AG09309 (cell line): ENCODE measurements at places on chromosomes 4 and X.

GRCh38 chrX:17164941-17165340 is 210.1 kb upstream of the NHS start:
- DNase-seq: no peak

GRCh38 chr4:8414377-8414776 is 26.1 kb downstream of the ACOX3 start:
- DNase-seq: no peak

DNA sequence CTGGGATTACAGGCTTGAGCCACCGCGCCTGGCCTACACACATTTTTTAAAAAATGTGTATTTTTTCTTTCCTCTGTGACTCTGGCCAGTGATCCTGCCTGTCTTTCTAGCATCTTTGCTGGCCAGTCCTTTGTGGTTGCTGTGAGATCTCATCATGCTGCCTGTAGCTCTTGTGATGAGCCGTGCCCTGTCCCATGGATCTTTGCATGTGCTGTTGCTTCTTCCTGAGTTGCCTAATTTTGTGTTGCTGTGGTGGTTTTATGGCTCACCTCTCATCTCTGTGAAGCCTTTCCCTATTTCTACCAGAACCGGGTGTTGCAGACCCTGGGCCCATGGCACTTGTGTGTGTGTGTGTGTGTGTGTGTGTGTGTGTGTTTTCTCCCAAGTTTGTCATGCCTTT is 8.3 kb downstream of the NSD2 start:
- DNase-seq: no peak

- no peak for DNase-seq
Observed at GRCh38 chrX:140500441-140500840, 4.4 kb downstream of the SOX3 start.

- no peak for DNase-seq
Observed at GRCh38 chr4:16150716-16151115, 66.9 kb upstream of the PROM1 start.

GRCh38 chr4:158155656-158156356 is 17.0 kb downstream of the GASK1B start:
- no peak for DNase-seq

DNA sequence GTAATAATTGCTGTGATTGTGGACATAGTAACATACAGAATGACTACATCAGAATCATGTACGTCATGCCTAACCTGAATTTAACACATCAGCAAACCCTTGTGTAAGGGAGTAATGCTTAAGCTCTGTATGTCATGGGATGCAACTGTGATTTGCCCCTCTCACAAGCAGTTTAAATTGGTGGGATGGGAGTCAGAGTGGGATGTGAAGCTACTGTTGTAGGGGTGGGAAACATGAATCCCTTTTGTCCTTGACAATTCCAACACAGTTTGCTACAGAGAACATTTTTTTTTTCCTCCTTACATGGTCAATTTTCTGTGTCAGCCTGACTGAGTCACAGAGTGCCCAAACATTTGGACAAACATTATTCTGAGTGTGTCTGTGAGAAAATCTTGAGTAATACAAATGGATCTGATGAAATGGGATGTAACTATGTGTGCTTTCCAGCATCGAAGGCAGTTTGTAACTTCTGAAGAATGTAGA is 392.8 kb downstream of the GPM6A start:
- peak; percentile 97 for DNase-seq

DNA sequence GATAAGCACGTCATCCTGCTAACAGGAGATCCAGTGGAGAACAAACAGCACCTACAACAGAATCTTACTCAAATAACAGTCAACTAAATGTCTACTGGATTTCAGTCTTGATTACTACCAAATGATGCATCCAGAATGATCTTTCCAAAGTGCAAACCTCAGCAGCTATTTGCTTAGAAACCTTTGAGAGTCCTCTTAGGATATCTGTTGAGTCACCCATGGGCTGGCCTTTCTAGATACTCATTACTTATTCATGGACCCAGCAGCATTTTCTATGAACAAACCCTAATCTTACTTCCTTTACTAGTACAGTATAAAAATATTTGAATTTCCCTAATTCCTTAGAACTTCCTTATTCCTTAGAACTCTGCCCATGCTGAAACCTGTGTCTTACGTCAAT is 118.5 kb upstream of the PABPC4L start:
- DNase-seq: no peak

DNA sequence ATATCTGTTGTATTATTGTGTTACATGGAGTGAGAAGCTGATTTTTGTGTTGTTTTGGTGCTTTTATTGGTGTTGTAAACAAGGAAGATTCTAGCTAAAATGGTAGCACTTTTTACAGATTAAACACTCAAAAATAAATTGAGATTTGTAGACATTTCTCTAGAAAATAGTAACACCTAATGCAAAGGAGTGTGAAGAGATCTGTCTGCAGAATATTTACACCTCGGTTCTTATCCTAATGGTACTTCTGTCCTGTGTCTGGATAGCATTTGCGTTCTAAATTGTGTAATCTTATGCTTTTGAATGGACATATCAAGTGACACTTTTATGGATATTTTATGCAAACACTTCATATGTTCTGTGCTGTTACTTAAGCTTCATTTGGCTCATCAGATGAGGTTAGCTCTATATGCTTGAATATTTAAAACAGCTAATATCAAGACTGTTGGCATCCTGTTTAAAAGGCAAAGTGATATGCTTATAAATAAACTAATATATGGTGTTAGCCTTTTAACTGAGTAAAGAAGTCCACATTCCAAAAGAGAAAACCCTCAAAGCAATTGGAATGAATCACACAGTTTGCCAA is 6.0 kb downstream of the PCDH7 start:
- no peak for DNase-seq

GRCh38 chr4:76749355-76749754 is 148.6 kb downstream of the SOWAHB start:
- no peak for DNase-seq

DNA sequence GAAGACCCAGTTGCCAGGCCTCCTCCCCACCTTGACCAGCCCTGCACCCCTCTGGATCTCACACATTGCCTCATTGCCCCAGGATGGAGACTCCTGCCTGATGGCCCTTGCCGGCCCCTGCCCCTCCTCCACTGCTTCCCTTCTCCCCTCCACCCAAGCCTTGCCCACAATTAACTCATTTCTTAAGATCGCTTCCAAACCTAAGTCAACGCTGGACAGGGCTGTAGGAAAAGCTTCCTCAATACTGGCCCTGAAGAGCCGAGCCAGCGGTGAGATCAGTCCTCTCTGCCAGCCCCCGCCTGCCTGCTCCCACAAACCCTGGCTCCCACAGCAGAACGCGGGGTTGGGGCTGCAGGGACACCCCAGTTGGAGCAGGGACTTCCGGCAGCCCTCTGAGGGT is 7.5 kb upstream of the HAUS7 start:
- no peak for DNase-seq

GRCh38 chr4:152434011-152434410 is 101.9 kb downstream of the FBXW7 start:
- no peak for DNase-seq

DNA sequence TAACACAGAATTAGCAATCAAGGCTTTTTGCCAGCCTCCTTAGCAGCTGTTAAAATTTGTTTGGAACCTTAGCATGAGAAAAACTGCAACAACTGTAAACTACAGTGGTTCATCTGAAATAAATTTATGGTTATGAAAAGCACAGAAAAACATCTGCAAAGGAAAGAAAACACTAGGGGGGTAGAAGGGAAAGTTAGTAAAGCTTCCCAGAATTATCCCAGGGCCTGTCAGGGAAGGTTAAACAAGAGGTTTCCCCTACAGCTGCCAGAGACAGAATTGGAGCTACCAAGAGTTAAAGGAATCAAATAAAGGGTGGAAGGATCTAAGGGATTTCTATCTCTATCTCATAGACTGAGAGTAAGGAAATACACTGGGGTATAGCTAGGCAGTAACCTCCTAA is 234.7 kb upstream of the DIAPH2 start:
- DNase-seq: no peak

GRCh38 chrX:34875204-34875603 is 67.4 kb upstream of the FAM47B start:
- peak; percentile 14 for DNase-seq

- no peak for DNase-seq
Observed at GRCh38 chr4:125091-125771, 930 bp downstream of the ZNF718 start.

GRCh38 chr4:123167931-123168330 is 228.7 kb upstream of the SPRY1 start:
- DNase-seq: no peak

- DNase-seq: no peak
Observed at GRCh38 chr4:1226598-1226997, 22.3 kb downstream of the CTBP1 start.

- no peak for DNase-seq
Observed at GRCh38 chr4:147586637-147587036, 30.6 kb upstream of the TMEM184C start.
